ENCODE measurements at places on chromosomes 2 and 18. TPM values are rescaled to one million over a fixed set of nuclear protein-coding genes. Genes with fewer than 3 reads are reported as not detected.

DNA sequence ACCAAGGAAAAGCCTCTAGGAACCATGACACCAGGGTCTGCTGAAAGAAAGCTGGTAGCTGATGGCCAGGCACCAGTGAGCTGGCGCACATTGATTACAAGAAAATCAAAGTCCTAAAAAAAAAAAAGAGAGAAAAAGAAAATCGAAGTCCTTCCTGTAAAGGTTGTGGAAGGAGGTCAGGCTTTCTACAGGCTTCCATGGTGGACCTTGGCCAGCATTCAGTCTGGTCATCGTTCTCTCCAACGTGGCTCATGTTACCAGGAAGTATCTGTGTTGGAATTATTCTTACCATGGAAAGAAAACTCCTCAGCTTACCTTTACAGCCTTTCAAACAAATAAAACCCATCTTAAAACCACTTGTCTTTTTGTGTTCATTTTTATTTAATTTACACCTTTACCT is 65.6 kb downstream of the CYB5A start:
- H3K36me3 ChIP-seq = no peaks in the 10 kb centered on the region
- H3K4me3 ChIP-seq = no peak overlapping the region
- H3K27ac ChIP-seq = peak overlapping the region; percentile 90

- H3K27me3 ChIP-seq = no peaks in the 10 kb centered on the region
- no peaks in the 10 kb centered on the region for H3K36me3 ChIP-seq
- no peak overlapping the region for H3K4me3 ChIP-seq
- DNase-seq = no peak
- H3K4me1 ChIP-seq = no peaks in the 10 kb centered on the region
Measured at GRCh38 chr2:112709703-112710102, 11.1 kb upstream of the NT5DC4 start.

DNA sequence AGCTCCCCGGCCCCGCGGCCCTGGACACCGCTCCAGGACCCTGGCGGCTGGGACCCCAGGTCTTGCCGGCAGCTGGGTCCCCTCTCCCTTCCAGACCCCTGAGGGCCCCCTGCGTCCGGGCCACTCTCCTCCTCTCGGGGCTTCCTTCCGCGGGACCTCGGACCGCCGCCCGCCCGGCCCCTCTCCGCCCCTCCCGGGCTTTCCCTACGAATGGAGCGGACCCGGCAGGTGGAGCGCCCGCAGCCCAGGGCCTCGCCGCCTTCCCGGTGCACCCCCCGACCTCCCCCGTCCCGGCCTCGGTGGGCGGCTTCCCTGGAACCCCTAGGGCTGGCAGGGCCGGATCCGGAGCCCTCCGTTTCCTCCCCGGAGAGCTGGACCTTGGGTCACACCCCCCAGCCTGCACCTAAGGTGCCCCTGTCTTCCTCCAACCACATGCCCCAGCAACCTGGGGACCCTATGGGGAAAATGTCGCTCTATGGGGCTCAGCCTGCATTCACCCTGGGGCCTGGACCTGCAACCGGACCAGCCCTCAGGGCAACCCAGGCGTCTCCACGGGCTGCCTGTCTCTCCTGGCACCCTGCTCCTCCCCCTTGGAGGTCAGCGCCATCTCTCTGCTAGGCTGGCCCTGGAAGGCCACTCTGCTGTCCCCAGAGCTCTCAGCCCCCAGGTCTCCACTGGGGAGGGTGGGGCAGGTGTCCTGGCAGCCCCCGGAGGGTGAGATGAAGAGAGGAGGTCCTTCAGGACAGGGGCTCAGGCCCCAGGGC is 730 bp downstream of the B3GNT7 start:
- H3K4me3 ChIP-seq = peak overlapping the region; percentile 10
- no peak for DNase-seq
- H3K4me1 ChIP-seq = peaks cover 70% of the 10 kb centered on the region
- no peak overlapping the region for H3K27ac ChIP-seq
- H3K27me3 ChIP-seq = no peaks in the 10 kb centered on the region

GRCh38 chr2:20326163-20326780 is 24.4 kb downstream of the PUM2 start:
- peaks cover 24% of the 10 kb centered on the region for H3K4me1 ChIP-seq
- H3K27ac ChIP-seq = no peak overlapping the region
- no peaks in the 10 kb centered on the region for H3K36me3 ChIP-seq
- peak; percentile 73 for DNase-seq
- no peaks in the 10 kb centered on the region for H3K27me3 ChIP-seq
- H3K4me3 ChIP-seq = no peak overlapping the region

- H3K4me3 ChIP-seq = no peak overlapping the region
- DNase-seq = no peak
- H3K36me3 ChIP-seq = peaks cover 5% of the 10 kb centered on the region
- no peaks in the 10 kb centered on the region for H3K4me1 ChIP-seq
Measured at GRCh38 chr18:75066021-75066880, 142.7 kb downstream of the PTGR3 start.

DNA sequence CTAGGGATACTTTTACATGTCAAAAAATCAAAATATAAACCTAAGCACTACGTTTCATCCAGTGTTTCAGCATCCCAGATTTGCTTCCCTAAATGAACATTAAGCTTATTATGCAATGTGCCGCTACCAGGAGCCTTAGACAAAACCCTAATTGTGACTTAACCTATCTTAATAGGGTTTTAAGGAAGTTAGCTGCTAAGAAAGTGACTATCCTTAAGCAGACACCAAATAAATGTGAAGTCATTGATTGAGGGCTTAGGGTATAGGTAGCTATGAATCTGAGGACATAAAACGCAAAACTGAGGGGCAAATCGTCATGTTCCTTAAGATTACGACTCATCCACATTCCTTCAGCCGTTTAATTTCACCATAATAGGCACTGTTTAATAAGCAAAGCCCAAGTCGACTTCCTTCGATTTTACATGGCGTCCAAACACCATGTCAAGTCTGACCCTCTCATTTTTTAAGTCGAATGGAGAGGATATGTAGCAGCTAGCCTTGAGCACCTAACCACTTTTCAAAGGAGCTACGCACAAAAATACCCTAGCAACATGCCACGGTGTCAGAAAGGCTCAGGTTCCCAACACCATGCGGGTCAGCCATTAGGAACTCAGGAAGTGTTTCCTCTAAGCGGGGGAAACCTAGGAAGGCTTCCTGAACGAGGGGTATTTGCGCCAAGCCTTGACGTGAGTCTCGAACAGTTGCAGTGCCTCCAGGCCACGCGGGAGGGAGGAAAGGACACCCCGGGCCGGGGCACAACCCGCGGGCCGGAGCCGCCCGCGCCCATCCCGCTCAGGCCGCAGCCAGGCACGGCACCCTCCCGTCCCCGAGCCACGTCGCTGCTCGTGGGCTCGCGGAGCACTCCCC is 1.0 kb downstream of the HDLBP start:
- H3K27ac ChIP-seq = peak overlapping the region; percentile 99
- H3K27me3 ChIP-seq = no peaks in the 10 kb centered on the region
- DNase-seq = no peak
- H3K36me3 ChIP-seq = no peaks in the 10 kb centered on the region
- H3K4me1 ChIP-seq = peaks cover 49% of the 10 kb centered on the region

- no peak overlapping the region for H3K4me3 ChIP-seq
- no peaks in the 10 kb centered on the region for H3K36me3 ChIP-seq
- peak overlapping the region; percentile 49 for H3K27ac ChIP-seq
- H3K4me1 ChIP-seq = peaks cover 10% of the 10 kb centered on the region
- H3K27me3 ChIP-seq = no peaks in the 10 kb centered on the region
Measured at GRCh38 chr2:64212801-64213321, 68.6 kb upstream of the PELI1 start.

- H3K4me3 ChIP-seq = no peak overlapping the region
- H3K4me1 ChIP-seq = no peaks in the 10 kb centered on the region
- no peak overlapping the region for H3K27ac ChIP-seq
- H3K36me3 ChIP-seq = no peaks in the 10 kb centered on the region
- DNase-seq = no peak
Measured at GRCh38 chr2:46277431-46278190, 19.6 kb upstream of the EPAS1 start.

GRCh38 chr2:2542316-2542715 is 211.2 kb upstream of the MYT1L start:
- H3K4me1 ChIP-seq = no peaks in the 10 kb centered on the region
- no peaks in the 10 kb centered on the region for H3K27me3 ChIP-seq
- H3K4me3 ChIP-seq = no peak overlapping the region
- H3K36me3 ChIP-seq = no peaks in the 10 kb centered on the region
- H3K27ac ChIP-seq = no peak overlapping the region

- DNase-seq = no peak
- no peak overlapping the region for H3K4me3 ChIP-seq
- H3K36me3 ChIP-seq = no peaks in the 10 kb centered on the region
- no peaks in the 10 kb centered on the region for H3K27me3 ChIP-seq
Measured at GRCh38 chr18:48605408-48605845, 66.6 kb downstream of the CTIF start.

GRCh38 chr2:30398084-30398873 is 48.8 kb upstream of the LCLAT1 start:
- no peak overlapping the region for H3K4me3 ChIP-seq
- DNase-seq = no peak
- no peaks in the 10 kb centered on the region for H3K27me3 ChIP-seq
- H3K27ac ChIP-seq = no peak overlapping the region
- no peaks in the 10 kb centered on the region for H3K36me3 ChIP-seq

GRCh38 chr2:110741491-110741980 is 9.2 kb downstream of the ACOXL start:
- H3K27ac ChIP-seq = no peak overlapping the region
- no peaks in the 10 kb centered on the region for H3K36me3 ChIP-seq
- no peak overlapping the region for H3K4me3 ChIP-seq
- H3K27me3 ChIP-seq = no peaks in the 10 kb centered on the region

- no peaks in the 10 kb centered on the region for H3K27me3 ChIP-seq
- no peak overlapping the region for H3K27ac ChIP-seq
- no peak for DNase-seq
- no peaks in the 10 kb centered on the region for H3K36me3 ChIP-seq
Measured at GRCh38 chr18:76075777-76076176, 419.3 kb downstream of the ZNF516 start.

DNA sequence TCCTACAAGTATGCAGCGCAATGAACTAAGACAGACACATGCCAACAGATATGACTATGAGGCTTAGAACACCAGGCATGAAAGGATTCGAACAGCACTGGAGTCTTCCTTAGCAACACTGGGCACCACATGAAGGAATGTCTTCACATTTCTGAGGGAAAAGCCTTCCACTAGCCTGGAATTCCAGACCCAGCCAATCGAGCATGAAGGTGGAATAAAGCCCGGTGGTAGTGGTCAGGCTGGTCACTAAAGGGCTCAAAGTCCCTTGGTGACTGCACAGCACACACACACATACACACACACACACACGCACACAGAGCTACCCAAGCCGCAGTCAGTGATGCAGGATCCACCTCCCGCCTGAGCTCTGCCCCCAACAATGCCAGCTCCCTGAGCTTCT is 19.7 kb upstream of the SFXN5 start:
- no peak for DNase-seq
- H3K4me1 ChIP-seq = peaks cover 16% of the 10 kb centered on the region
- H3K27me3 ChIP-seq = no peaks in the 10 kb centered on the region
- no peak overlapping the region for H3K4me3 ChIP-seq
- no peaks in the 10 kb centered on the region for H3K36me3 ChIP-seq
- H3K27ac ChIP-seq = no peak overlapping the region

GRCh38 chr2:55136138-55136541 is 85.9 kb upstream of the RTN4 start:
- no peak overlapping the region for H3K4me3 ChIP-seq
- H3K4me1 ChIP-seq = peaks cover 7% of the 10 kb centered on the region
- H3K36me3 ChIP-seq = no peaks in the 10 kb centered on the region

Gene SERPINB12
- not detected for total RNA-seq

Gene CFAP221
- 12.2 TPM for total RNA-seq

Gene PID1
- 13.8 TPM for total RNA-seq

Gene CYBRD1
- 34.6 TPM for total RNA-seq

Gene CNDP1
- total RNA-seq = not detected

Gene EFR3B
- under 0.01 TPM for total RNA-seq

Gene ADRA2B
- 0.26 TPM for total RNA-seq

Gene RFTN2
- total RNA-seq = 1.3 TPM

Gene FLACC1
- 0.78 TPM for total RNA-seq

Data from body of pancreas (tissue), 4 donors.